ENCODE measurements at places on chromosomes 3 and 15. TPM values are rescaled to one million over a fixed set of nuclear protein-coding genes. Genes with fewer than 3 reads are reported as not detected.

TF gene
- 4.4 TPM for polyA plus RNA-seq

BFSP2 gene
- not detected for polyA plus RNA-seq

SLTM gene
- polyA plus RNA-seq: 63.5 TPM

PEX5L gene
- 0.39 TPM for polyA plus RNA-seq

ZCWPW2 gene
- polyA plus RNA-seq: 1.7 TPM

LRRK1 gene
- polyA plus RNA-seq: 5.6 TPM

All from forelimb muscle (tissue), 1 donor.